H1 (cell line): ENCODE measurements at places on chromosomes 1 and 21. TPM values are rescaled to one million over a fixed set of nuclear protein-coding genes. Genes with fewer than 3 reads are reported as not detected.

The TRIM45 gene
- 15.6 and 16.7 TPM in 2 replicates for total RNA-seq

The IL12RB2 gene
- 0.88 and 1.4 TPM in 2 replicates for total RNA-seq

DNA sequence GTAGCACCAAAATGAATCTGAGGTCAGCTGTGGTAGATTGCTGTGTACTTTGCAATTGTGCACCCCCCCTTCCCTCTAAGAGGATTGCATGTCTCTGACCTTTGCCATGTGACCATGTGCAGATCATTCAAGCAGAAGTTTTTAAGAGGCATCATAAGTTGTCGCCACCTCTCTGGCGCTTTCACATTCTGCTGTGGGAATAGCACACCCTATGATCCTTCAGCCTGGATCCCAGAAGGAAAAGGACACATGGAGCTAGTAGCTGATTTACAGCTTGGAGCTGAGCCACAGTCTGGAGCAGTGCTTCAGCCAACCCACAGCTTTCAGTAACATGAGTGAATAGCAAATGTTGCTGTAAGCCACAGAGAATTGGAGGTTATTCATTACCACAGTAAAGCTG, 158.5 kb downstream of the TSEN15 start:
- no peak for DNase-seq

DNA sequence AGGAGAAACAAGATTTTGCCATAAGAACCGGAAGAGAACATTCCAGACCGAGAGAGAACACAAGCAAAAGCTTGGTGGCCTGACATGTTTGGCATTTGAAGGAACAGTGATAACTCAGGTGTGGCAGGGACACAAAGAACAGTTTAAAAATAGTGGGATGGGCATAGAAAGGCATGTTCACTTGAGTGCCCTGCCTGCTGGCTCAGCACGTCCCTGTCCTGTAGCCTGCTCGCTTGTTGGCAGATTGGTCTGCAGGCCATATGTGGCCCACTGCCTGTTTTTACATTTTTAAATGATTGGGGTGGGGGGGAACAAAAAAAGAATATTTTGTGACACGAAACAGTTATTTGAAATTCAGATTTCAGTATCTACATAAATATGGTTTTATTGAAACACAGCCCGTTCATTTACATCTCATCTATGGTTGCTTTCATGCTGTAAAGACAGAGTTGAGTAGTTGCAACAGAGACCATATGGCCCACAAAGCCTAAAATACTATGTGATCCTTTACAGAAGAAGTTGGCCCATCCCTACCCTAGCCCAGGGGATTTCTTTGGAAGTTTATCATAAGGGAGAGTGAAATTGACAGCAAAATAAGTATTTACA, 100.7 kb downstream of the RGL1 start:
- no peak for DNase-seq

- DNase-seq = no peak
Observed at GRCh38 chr1:227661495-227661894, 73.6 kb downstream of the JMJD4 start.

- no peak for DNase-seq
Observed at GRCh38 chr1:224433041-224433691, 1.4 kb downstream of the WDR26 start.

- no peak for DNase-seq
Observed at GRCh38 chr1:114107474-114108435, 45.9 kb downstream of the SYT6 start.

GRCh38 chr1:209383907-209384709, 199.4 kb upstream of the CAMK1G start:
- no peak for DNase-seq

DNA sequence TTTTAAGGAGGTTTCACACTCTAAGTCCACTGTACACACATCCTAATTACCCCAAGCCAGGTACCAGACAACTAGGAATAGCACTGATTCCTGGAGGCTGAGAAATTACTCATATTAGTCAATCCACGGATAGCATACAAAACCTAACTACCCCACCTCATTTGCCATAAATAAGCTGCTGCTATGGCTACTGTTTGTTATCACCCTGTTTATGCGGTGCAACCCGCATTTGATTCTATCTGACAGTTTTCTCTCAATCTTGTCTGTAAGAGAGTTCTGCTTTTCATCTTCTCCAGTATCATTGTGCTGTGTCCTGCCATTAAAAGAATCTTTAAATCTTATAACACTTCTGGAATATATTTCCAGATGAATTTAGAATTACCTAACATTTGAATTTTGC, 1496.5 kb downstream of the PLA2G4A start:
- DNase-seq = no peak

- DNase-seq = no peak
Observed at GRCh38 chr1:8677782-8678181, 139.7 kb downstream of the RERE start.

DNA sequence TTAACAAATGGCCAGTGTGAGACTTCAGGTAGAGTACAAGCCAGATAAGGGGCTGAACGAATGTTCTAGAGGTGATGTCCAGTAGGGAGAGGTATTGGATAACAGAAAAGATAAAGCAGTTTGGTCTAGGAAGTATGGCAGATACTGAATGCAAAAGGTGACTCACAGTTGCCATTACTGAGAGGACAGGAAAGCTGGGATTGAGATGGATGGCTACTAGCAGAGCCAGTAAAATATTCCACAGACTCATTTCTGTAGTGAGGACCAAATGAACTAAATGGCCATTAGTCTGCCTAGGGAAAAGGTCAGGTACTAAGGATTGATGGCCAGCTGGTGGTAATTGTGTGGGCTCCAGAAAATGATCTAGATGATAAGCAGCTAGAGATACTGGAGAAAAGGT, 11.5 kb downstream of the MACO1 start:
- no peak for DNase-seq
